ENCODE measurements at places on chromosomes 12 and 14.

- DNase-seq, result no peak
Observed at GRCh38 chr14:67638642-67639041, 18.9 kb downstream of the ARG2 start.

- DNase-seq, result no peak
Observed at GRCh38 chr14:24690492-24690891, 56.5 kb upstream of the GZMB start.

- no peak for DNase-seq
Observed at GRCh38 chr12:32069071-32069470, 37.6 kb upstream of the BICD1 start.

- no peak for DNase-seq
Observed at GRCh38 chr12:54240971-54241588, 38.8 kb downstream of the CBX5 start.

DNA sequence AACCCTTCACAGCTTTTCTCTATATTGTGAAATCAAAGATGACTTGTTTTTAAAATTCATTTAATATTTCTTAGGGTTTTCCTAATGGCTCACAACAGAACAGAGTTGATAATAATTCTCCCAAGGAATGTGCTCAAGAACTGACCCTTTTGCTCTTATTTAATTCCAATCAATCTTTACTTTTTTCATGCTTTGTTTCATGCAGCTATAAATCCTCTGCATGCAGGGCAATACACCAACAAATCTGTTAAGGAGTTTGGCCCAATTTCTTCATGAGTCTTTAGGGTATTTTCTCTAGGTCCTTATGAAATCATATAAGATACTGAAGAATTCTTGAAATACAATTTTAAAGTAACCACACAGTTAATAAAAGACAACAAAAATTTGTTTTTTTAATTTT, 264.2 kb downstream of the SLC6A15 start:
- no peak for DNase-seq

Data from T47D (cell line).